Stimulated activated CD8-positive, alpha-beta memory T cell treated with anti-CD3 and anti-CD28 coated beads, Interleukin-15, amount 100 ng/mL, for 1 hour (primary cell): ENCODE measurements at places on chromosomes 7 and 10.

DNA sequence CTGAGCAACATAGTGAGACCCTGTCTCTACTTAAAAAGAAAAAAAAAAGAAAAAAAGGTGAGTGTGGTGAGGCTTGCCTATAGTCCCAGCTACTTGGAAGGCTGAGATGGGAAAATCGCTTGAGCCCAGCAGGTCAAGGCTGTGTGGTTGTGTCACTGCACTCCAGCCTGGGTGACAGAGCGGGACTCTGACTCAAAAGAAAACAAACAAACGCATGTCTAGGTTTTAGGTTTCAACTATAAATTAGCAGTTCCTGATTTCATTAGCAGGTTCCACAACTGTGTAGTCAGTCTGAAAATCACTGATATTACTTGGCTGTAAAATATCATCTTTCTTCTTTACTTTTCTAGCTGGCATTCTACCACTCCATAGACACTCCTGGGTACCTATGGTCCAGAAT lies 155.7 kb upstream of the HGF start:
- no peak for DNase-seq

DNA sequence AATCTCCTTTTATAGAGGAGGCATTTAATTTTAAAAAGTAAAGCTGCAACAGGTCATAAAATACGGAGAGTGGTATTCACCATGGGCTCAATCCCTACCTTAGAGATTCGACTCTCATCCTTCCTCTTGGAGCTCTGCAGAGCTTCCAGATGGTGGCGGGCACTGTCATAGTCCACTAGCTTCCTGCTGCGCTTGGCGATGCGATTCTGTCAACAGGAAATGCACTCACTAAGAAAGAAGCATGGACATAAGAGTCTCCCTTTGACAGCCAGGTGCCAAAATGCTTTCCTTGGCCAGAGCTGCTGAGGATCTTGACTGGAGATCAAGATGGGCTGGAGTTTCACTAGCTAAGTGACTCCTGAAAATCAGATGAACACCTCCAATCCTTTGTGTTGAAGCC lies 154.4 kb downstream of the AMPH start:
- no peak for DNase-seq

DNA sequence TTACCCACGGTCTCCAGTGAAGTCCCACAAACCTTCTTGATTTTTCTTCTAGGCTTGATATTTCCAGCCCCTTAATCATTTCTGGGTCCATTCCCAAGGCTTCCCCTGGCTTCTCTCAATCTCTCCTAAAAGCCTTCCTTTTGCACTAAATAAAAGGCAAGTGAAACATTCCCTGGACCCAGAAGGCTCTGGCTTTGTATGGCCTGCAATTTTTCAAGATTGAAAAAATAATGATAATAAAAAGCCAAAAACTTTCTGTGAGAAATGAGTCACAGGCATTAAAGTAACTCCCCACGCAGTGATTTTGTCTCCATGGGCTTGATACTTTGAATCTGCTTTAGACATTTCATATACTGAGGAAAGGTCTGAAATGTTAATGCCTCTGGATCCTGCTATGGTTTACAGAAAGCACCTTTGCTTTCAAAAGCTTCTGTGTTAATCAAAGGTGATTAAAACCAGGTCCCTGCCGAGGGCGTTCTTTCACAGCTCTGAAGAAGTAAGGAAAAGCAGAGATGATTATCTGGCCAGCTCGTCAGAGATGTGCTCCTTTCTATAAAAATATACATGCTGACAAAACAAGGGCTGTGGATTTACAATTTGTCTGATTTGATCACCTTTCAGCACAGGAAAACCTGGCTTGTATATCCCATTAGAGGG lies 118.9 kb upstream of the TMEM72 start:
- no peak for DNase-seq

DNA sequence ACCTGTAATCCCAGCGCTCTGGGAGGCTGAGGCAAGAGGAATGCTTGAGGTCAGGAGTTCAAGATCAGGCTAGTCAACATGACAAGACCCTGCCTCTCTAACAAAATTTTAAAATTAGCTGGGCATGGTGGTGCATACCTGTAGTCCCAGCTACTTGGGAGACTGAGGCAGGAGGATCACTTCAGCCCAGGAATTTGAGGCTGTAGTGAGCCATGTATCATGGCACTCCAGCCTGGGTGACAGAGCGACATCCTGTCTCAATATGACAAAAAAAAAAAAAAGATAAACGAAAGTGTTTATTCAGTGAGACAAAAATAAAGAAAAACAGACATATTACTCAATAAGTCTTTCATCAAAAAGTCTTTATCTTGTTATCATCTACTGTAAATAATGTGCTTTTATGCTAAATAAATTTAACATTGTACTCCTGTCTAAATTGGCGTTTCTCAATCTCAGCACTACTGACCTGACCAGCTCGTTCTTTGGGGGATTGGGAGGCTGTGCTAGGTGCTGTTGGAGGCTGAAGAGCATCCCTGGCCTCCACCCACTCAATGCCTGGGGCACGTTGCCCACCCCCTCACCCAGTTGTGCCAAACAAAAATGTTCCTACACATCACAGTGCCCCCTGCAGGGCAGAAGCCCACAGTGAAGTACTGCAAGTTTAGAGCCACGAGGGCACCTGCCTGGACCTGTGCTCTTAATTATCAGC lies 57.7 kb downstream of the NCAPG2 start:
- DNase-seq, result no peak

DNA sequence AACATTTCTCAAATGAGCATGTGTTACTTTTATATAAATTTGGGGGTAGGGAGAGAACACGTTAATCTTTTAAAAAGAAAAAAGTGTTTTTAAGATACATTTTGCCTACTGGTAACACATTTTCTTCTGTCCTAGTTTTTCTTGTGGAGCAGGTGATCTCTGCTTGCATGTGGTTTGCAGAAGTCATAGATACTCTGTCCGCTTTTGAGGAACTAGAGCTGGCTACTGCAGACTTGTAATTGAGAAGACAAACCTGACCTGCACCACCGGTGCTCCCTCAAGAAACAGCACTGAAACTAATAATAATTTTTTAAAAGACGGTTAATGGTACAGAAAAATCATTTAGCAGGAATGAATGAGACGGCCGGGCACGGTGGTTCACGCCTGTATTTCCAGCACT lies 243.1 kb downstream of the KIAA1217 start:
- DNase-seq, result no peak

- DNase-seq, result no peak
These were observed 6.2 kb downstream of the GIGYF1 start for GRCh38 chr7:100687751-100688300.

- no peak for DNase-seq
These were observed 57.6 kb downstream of the VCL start for GRCh38 chr10:74055383-74056049.

GRCh38 chr10:71489077-71489476 lies 92.4 kb downstream of the CDH23 start:
- DNase-seq, result no peak

GRCh38 chr7:1712907-1713501 lies 42.9 kb downstream of the ELFN1 start:
- DNase-seq, result no peak

GRCh38 chr7:115707258-115708012 lies 323.1 kb downstream of the TFEC start:
- no peak for DNase-seq

GRCh38 chr10:5486853-5487235 lies 12.5 kb downstream of the CALML5 start:
- no peak for DNase-seq

GRCh38 chr7:68146983-68147382 lies 1150.3 kb downstream of the TYW1 start:
- no peak for DNase-seq

DNA sequence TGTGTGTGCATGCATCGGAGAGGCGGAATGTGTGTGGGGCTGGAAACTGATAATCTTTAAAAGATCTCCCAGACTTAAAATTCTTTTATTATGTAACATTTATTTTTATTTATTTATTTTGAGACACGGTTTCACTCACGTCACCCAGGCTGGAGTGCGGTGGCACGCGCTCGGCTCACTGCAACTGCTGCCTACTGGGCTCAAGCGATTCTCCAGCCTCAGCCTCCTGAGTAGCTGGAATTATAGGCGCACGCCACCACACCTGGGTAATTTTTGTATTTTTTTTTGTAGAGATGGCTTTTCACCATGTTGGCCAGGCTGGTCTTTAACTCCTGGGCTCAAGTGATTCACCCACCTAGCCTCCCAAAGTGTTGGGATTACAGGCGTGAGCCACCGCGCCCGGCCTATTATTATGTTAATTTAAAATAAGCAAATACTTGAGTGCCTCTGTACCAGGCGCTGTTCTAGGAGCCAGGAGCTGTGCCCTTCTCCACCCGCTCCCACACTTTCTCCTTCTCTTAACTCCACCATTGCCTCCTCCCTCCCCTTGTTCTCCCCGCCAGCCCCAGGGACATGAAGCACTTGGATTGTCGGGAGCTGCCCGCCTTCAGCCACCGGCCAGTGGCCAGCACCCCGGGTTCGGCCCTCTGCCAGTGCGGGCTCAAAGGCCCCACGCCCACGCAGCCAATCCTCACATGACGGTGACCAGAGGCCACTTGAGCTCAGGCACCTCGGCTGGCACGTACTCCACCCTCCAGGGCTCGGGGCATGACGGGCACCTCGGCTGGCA lies 163.6 kb downstream of the DNAJB6 start:
- DNase-seq, result no peak

DNA sequence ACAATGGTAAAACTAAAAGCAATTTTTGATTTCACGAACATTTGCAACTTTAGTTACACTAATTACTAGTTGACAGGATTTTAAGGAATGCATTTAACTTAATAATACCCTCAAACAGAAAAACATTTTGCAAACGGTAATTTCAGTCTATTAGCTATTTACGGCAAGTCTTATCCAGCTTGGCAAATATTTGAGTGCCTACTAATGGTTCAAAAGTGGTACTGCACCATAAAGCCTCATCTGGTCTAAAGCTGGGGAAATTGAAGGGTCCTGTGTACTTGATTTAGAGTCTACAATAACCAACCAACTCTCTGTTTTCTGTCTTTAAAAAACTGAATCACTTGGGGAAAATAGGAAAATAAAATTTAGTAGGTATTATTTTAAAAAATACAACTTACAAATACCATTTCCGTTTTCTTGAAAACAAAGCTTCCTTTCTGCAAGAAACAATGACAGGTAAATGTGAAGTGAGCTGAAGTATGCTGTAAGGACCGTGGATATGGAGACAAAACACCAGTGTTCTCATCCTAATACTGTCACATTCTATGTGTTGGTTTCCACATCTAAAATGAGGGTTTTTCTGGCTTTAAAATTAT lies 142.3 kb downstream of the VPS50 start:
- no peak for DNase-seq
